ENCODE measurements at places on chromosomes 4 and X. TPM values are rescaled to one million over a fixed set of nuclear protein-coding genes. Genes with fewer than 3 reads are reported as not detected.

MTTP gene
- total RNA-seq = 0.05 TPM

AFP gene
- 0.25 TPM for total RNA-seq

PRR27 gene
- total RNA-seq = not detected

SULT1B1 gene
- not detected for total RNA-seq

TLR10 gene
- not detected for total RNA-seq

SPANXN3 gene
- total RNA-seq = not detected

SORBS2 gene
- 23.8 TPM for total RNA-seq

MAGEA2 gene
- total RNA-seq = not detected

PARM1 gene
- total RNA-seq = 0.52 TPM

GPRASP1 gene
- 0.94 TPM for total RNA-seq

GRSF1 gene
- total RNA-seq = 90.0 TPM

PGAM4 gene
- total RNA-seq = 0.22 TPM

TXK gene
- total RNA-seq = 2.5 TPM

CXXC4 gene
- total RNA-seq = 0.03 TPM

JADE3 gene
- total RNA-seq = 9.6 TPM

SSX4 gene
- total RNA-seq = not detected

MAGEA2B gene
- total RNA-seq = not detected

KIF4A gene
- 34.0 TPM for total RNA-seq

RASL11B gene
- 0.20 TPM for total RNA-seq

RIBC1 gene
- total RNA-seq = 1.5 TPM

PWWP3B gene
- 0.12 TPM for total RNA-seq

NOX1 gene
- total RNA-seq = 0.78 TPM

PTPN13 gene
- 11.3 TPM for total RNA-seq

MAGT1 gene
- 90.5 TPM for total RNA-seq

PLXNB3 gene
- total RNA-seq = 4.9 TPM

GAGE12F gene
- total RNA-seq = not detected
